Activated CD4-positive, alpha-beta T cell treated with anti-CD3 and anti-CD28 coated beads for 36 hours (primary cell): ENCODE measurements at places on chromosomes 16 and 17.

DNA sequence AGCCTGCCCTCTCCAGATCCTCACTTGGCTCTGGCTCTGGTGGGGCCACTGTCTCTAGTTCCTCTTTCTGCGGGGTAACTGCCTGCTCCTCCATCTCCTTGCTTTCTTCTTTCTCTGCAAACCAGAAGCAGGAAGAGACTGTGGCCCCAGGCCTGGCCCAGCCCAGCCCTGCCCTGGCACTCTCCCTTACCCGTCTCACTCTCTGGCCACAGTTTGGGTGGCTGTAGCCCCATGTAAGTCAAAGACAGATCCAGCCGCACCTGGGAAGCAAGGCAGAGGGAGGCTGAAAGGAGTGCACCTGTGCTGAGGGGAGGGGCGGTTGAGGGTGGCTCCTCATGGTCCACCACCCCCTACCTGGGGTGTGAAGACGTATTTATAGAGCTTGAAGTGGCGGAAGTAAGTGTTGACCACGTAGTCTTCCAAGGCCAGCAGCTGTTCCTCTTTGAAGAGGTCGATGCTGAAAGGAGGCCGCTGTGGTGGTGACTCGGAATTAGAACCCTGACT lies 2.8 kb downstream of the CFAP119 start:
- DNase-seq: no peak
- H3K4me3 ChIP-seq: no peak overlapping the region
- no peak overlapping the region for H3K27ac ChIP-seq

GRCh38 chr17:38892620-38893019 lies 22.8 kb downstream of the LASP1 start:
- H3K27me3 ChIP-seq: no peaks in the 10 kb centered on the region
- DNase-seq: no peak
- H3K4me3 ChIP-seq: no peak overlapping the region
- H3K36me3 ChIP-seq: peaks cover 47% of the 10 kb centered on the region
- peaks cover 82% of the 10 kb centered on the region for H3K4me1 ChIP-seq

DNA sequence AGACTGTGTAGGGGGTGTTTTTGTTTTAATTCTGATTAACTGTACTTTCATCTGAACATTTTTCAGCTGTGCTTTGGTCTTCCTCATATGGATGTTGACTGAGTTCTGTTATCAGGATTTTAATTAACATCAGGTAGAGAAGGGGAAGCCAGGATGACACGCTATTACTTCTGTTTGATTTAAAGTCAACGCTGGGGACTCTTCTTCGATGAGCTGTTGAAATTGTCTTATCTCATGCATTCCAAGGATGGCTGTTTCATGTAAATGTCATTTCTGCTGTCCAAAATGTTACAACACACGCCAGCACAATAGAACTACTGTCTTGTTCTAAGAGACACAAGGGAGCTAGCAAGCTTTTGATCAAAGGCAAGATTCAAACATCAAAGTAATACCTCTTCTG lies 263.3 kb upstream of the CDH5 start:
- H3K4me3 ChIP-seq: no peak overlapping the region
- H3K4me1 ChIP-seq: no peaks in the 10 kb centered on the region
- H3K27me3 ChIP-seq: peaks cover 9% of the 10 kb centered on the region
- DNase-seq: no peak
- H3K36me3 ChIP-seq: no peaks in the 10 kb centered on the region

- peaks cover 15% of the 10 kb centered on the region for H3K36me3 ChIP-seq
- no peaks in the 10 kb centered on the region for H3K27me3 ChIP-seq
- peaks cover 34% of the 10 kb centered on the region for H3K4me1 ChIP-seq
- peak overlapping the region; percentile 38 for H3K4me3 ChIP-seq
- peak overlapping the region; percentile 83 for H3K27ac ChIP-seq
Measured at GRCh38 chr17:68399638-68400403, 57.5 kb downstream of the WIPI1 start.

DNA sequence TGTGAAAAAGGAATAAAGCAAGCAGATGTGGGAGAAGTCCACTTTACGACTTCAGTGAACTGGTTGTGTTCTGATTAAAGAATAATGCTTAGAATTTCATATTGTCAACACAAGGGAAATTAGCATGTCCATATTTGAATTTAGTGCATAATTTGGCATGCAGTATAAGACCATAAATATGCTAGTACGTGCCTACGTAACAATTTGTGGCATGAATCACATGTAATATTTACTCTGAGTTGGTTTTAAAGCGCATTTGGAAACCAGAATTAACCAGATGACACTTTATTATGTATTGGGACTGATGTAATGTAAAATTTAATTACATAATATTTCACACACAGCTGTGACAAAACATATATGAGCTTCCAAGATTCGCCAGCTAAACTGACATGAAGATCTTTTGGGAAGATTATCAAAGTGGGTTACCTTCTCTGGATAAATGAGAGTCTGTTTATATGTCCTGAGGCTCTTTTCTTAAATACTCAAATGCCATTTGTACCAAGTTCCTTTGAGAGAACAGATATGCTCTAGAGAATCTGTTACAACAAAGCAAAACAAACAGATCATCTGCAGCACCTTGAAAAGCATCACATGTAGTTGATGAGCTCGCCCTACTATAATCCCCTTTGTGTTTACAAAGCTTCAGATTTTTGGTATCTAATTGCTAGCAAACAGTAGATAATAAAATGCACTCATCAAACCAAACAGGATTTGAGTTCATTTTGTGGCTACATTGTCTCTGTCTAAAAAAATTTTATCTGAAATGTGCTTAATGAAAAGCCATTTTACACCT lies 1468.6 kb downstream of the CDH11 start:
- no peaks in the 10 kb centered on the region for H3K4me1 ChIP-seq
- no peaks in the 10 kb centered on the region for H3K27me3 ChIP-seq
- DNase-seq: no peak
- H3K36me3 ChIP-seq: no peaks in the 10 kb centered on the region
- H3K4me3 ChIP-seq: no peak overlapping the region

- H3K36me3 ChIP-seq: no peaks in the 10 kb centered on the region
- no peak overlapping the region for H3K4me3 ChIP-seq
- H3K27me3 ChIP-seq: peaks cover 46% of the 10 kb centered on the region
- H3K27ac ChIP-seq: no peak overlapping the region
Measured at GRCh38 chr17:36816214-36816906, 120.9 kb upstream of the LHX1 start.

- H3K27me3 ChIP-seq: peaks cover 9% of the 10 kb centered on the region
- H3K27ac ChIP-seq: no peak overlapping the region
- H3K4me1 ChIP-seq: no peaks in the 10 kb centered on the region
- no peak overlapping the region for H3K4me3 ChIP-seq
- H3K36me3 ChIP-seq: no peaks in the 10 kb centered on the region
Measured at GRCh38 chr16:66116163-66117002, 250.1 kb upstream of the CDH5 start.

DNA sequence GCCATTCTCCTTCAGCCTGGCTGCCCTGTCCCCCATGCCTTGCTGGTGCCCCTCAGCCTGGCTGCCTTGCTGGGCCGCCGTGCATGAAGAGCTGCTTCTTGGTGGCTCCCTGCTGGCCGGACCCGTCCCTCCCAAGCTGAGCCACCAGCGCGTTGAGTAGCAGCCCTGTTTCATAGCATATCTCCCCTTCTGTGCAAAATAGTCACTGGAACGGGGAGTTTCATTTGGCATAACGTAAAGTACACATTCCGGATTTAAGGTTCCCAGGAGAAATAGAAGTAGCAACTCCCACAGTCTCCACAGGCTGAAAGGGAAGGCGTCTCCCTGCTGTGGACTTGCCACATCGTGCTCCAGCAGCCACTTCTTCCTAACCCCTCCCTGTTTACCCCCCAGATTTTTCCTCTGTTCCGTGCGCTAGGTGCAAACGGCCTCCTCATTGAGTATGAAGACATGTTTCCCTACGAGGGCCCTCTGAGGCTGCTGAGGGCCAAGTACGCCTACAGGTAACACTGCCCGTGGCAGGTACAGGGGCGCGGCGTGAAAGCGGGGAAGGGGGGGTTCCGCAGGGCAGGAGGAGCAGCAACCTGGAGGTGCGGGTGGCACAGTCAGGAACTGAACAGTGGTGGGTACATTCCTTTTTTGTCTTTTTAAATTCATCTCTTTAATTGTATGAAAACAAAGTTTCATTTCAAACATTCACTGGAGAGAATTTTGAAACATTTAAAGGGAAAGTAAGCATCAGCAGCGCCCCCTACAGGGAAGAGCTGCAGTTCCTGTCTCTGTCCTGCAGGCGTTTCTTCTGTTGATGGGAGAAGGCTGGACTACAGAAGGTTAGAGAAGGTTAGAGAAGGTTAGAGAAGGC lies 5.8 kb upstream of the OGFOD3 start:
- peak; percentile 83 for DNase-seq
- H3K36me3 ChIP-seq: peaks cover 24% of the 10 kb centered on the region
- no peaks in the 10 kb centered on the region for H3K27me3 ChIP-seq

GRCh38 chr17:65553646-65554552 lies 7.5 kb downstream of the AXIN2 start:
- no peaks in the 10 kb centered on the region for H3K27me3 ChIP-seq
- H3K36me3 ChIP-seq: peaks cover 13% of the 10 kb centered on the region
- H3K4me3 ChIP-seq: peak overlapping the region; percentile 48
- DNase-seq: peak; percentile 53

DNA sequence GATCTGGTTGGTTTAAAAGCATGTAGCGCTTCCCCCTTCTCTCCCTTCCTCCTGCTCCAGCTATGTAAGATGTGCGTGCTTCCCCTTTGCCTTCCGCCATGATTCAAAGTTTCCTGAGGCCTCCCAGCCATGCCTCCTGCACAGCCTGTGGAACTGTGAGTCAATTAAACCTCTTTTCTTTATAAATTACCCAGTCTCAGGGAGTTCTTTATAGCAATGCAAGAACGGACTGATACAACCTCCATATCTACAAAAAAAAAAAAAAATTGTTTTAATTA lies 16.6 kb upstream of the PDXDC1 start:
- peaks cover 2% of the 10 kb centered on the region for H3K27me3 ChIP-seq
- H3K27ac ChIP-seq: no peak overlapping the region
- no peaks in the 10 kb centered on the region for H3K4me1 ChIP-seq
- no peaks in the 10 kb centered on the region for H3K36me3 ChIP-seq
- H3K4me3 ChIP-seq: no peak overlapping the region

DNA sequence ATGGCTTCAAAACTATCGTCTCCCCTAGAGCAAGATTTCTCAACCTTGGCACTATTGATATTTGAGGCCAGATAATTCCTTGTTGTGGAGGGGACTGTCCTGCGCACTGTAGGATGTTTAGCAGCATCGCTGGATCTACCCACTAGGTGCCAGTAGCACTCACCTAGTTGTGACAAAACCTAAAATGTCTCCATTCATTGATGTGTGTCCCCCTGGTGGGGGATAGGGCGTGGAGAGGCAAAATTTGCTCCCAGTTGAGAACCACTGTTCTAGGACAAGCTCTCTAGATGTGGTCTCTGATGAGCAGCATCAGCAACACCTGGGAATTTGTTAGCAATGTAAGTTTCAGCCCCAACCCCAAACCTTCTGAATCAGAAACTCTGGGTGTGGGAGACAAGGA lies 259.0 kb downstream of the XYLT1 start:
- no peak overlapping the region for H3K4me3 ChIP-seq
- peaks cover 9% of the 10 kb centered on the region for H3K36me3 ChIP-seq
- H3K27ac ChIP-seq: no peak overlapping the region
- DNase-seq: peak; percentile 63
- H3K27me3 ChIP-seq: no peaks in the 10 kb centered on the region
- H3K4me1 ChIP-seq: peaks cover 17% of the 10 kb centered on the region

DNA sequence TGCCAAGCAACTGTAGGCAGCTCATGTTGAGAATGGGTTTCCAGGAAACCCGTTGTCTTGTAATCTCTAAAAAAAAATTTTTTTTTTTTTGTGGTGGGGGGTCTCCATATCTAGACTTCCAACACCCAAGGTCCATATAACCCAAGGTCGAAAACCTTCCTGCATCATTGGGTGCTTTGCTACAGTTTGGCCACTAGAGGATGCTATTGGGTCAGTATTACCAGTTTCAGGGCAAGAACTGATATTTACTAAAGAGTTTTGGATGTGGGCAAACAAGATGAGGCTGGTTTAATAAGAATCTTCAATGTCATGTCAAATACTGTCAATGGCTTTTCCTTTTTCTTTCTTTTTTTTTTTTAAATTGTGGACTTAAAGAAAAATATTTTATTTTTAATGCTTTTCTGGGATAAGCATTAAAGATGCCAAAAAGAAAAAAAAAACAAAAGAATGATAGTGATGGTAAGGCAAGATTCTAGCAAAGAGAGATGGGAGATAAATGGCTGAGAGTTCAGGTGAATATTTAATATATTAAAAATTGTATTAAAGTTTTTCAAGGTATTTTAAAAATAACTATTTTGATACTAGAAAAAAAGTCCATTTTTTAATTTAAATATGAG lies 62.2 kb downstream of the DHRS7C start:
- no peaks in the 10 kb centered on the region for H3K4me1 ChIP-seq
- no peaks in the 10 kb centered on the region for H3K27me3 ChIP-seq
- H3K36me3 ChIP-seq: no peaks in the 10 kb centered on the region
- no peak overlapping the region for H3K27ac ChIP-seq

- H3K36me3 ChIP-seq: no peaks in the 10 kb centered on the region
- no peak overlapping the region for H3K27ac ChIP-seq
- H3K4me1 ChIP-seq: no peaks in the 10 kb centered on the region
- no peaks in the 10 kb centered on the region for H3K27me3 ChIP-seq
Measured at GRCh38 chr16:51851111-51851510, 695.8 kb downstream of the TOX3 start.

DNA sequence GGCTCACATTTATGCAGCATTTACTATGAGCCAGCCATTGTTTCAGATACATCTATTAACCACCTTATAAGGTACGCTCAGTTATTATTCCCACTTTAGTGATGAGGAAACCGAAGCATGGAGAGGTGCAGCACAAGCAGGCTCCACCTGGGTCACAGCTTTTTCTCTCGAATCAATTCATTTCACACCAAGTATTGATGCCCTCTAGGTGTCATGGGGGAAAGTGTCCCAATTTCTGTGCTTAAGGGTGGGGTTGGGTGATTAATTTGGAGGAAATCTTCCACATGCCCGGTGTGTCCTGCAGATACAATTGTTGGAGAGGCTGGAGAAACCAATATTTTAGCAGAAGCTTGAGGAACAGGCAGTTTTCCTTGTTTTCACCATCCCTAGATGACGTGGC lies 62.7 kb upstream of the DNAJA2 start:
- H3K27me3 ChIP-seq: peaks cover 8% of the 10 kb centered on the region
- H3K4me3 ChIP-seq: peak overlapping the region; percentile 17
- H3K27ac ChIP-seq: no peak overlapping the region
- H3K4me1 ChIP-seq: peaks cover 2% of the 10 kb centered on the region
- no peak for DNase-seq

GRCh38 chr16:78390092-78390491 lies 290.6 kb downstream of the WWOX start:
- peaks cover 22% of the 10 kb centered on the region for H3K36me3 ChIP-seq
- no peaks in the 10 kb centered on the region for H3K27me3 ChIP-seq
- H3K27ac ChIP-seq: no peak overlapping the region
- no peak for DNase-seq
- no peaks in the 10 kb centered on the region for H3K4me1 ChIP-seq

DNA sequence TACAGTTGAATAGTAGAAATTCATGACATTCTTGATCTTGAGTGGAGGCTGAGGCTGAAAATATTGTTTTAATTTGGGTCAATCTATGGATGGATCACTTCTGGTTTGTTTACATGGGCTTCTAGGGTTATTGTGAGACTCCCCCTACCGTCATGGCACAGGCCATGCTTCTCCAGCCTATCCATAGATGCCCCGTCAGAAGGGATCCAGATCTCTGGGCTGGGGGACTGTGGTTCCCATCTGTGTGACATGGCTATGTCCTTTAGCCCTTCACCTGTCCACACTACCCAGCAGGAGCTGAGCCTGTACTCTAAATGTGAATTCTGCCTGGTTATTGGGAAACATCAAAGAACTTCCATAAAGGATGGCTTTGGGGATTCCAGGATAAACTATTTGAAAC lies 160.4 kb downstream of the ABCC12 start:
- no peak overlapping the region for H3K27ac ChIP-seq
- no peak overlapping the region for H3K4me3 ChIP-seq
- H3K4me1 ChIP-seq: no peaks in the 10 kb centered on the region
- H3K36me3 ChIP-seq: no peaks in the 10 kb centered on the region
- no peak for DNase-seq
- peaks cover 2% of the 10 kb centered on the region for H3K27me3 ChIP-seq

- H3K4me1 ChIP-seq: peaks cover 73% of the 10 kb centered on the region
- peaks cover 7% of the 10 kb centered on the region for H3K36me3 ChIP-seq
- peak overlapping the region; percentile 57 for H3K4me3 ChIP-seq
- H3K27ac ChIP-seq: peak overlapping the region; percentile 88
Measured at GRCh38 chr17:49746791-49747490, 17.0 kb downstream of the FAM117A start.
